ENCODE measurements at places on chromosomes 11 and 22.

DNA sequence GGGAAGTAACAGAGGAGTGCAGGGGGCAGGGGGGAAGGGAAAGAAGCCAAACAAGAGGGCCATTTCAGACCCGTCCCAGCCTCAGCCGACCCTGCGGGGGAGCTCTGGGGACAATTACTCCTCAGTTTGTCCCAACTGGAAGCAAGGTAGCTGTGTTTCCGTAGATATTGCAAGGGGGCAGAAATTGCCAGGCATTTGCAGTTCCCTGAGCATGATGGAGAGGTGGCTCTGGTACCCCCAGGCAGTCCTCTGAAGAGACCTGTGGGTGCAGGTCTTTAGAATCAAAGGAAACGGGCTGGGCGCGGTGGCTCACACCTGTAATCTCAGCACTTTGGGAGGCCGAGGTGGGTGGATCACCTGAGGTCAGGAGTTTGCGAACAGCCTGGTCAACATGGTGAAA lies 13.8 kb upstream of the JAM3 start:
- DNase-seq = no peak

DNA sequence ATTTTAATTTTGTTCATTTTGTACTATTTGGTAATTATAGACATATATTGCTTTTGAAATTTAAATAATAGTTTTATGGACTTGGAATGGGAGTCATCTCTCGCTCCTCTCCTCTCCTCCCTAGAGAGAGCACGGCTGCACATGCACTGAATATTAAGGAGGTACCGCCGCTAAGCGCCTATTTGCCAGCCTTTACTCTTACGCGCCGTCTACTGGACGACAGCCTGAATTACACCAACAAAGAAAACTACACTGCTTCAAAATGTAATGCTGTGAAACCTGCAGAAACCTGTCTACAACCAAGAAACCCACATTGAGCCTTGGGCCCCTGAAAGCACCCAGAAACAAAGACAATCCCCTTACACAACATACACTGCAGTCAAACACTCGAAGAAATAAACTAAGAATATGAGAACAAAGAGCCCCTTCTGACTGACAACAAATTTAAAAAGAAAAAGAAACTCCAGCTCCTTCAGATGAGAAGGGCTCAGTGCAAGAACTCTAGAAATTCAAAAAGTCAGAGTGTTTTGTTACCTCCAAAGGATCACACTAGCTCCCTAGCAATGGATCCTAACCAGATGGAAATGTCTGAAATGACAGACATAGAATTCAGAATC lies 737.2 kb downstream of the LRRC4C start:
- peak; percentile 6 for DNase-seq

- no peak for DNase-seq
These were observed 1282.9 kb downstream of the TBC1D22A start for GRCh38 chr22:48045369-48045768.

DNA sequence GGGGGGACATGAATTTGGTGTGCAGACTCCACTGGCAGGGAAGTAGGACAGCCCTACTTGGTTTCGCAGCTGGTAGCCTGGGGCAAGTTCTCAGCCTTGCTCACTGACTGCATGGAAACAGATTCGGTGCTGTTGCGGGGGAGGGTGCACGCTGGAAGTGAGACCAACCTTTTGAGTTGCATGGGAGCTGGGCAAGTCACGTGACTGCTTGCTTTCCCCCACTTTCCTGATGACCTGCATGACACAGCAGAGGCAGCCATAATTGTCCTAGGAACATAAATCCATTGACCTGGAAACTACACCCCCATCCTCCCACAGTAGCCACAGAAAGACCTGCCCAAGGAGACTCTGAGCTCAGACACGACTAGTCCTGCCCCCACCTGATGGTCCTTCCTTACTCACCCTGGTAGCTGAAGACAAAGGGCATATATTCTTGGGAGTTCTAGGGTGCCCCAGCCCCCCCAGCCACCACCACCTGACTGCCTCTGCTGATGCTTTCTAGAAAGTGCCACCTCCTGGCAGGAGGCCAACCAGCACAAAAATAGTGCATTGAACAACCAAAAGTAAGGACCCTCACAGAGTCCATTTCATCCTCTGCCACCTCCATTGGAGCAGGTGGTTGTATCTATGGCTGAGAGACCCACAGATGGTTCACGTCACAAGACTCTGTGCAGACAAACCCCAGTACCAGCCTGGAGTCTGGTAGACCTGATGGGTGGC lies 4.1 kb upstream of the HBG2 start:
- DNase-seq = no peak

DNA sequence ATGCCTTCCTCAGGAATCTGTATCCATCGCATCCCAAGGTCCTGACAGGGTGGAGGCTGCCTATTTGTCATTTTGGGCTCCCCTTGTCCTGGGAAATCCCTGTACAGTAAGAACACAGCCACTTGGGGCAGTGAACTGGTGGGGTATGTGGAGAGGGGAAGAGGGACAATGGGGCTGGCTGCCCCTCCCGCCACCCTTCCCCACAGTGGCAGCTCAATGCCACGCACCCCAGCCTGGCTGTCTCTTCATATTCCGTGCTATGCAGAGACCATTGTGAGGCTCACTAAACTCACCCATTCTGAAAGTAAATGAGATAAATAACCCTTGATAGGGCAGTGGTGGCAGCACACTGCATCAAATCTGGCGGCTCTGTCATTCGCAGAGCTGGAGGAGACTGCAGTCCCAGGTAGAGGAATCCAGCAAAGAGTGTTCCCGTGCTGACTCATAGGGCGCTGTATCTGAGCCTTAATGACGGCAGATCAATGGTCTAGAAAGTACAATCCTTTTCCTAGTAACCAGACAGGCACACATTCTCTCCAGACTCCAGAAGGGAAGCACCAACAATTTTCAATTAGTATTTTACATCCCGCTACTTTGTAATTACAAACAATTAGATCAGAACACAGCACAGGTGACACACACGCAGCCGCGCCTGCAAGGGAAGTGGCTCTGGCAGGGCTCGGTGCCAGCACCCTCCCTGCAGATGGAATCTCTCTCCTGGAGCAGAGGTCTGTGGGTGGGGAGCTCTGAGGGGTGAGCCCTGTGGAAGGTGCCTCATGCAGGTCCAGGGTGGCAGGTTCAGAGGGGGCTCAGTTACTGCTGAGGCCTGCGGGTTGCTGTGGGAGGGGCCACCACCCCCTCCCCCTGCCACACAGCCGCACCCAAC lies 167.9 kb upstream of the B3GAT1 start:
- no peak for DNase-seq

GRCh38 chr11:43921561-43922294 lies 20.7 kb upstream of the C11orf96 start:
- no peak for DNase-seq

- DNase-seq = no peak
These were observed 44.2 kb downstream of the FBXO7 start for GRCh38 chr22:32518848-32519247.

- DNase-seq = peak; percentile 26
These were observed 148.3 kb upstream of the POU2AF2 start for GRCh38 chr11:111097191-111097590.

- DNase-seq = no peak
These were observed 76.8 kb downstream of the JAM3 start for GRCh38 chr11:134145715-134146114.

DNA sequence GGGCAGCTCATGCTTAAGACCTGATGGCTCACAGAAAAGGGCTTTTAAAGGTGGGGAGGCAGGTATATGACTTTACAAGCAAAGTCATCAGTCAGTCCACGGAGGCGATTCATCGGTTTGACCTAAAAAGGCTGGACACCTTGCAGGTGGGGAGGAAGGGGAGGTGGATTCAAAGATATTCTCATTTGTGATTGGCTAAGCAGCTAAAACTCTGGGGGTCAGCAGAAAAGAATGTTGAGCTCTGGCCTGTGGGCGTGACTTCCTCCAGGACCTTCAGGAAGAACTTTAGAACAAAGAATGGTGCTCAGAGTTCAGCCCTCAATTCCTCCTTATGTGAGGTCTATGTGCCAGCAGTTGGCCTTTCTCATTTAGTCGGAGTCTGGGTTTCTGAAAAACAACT lies 78.3 kb upstream of the LMO1 start:
- no peak for DNase-seq

- no peak for DNase-seq
These were observed 41.9 kb upstream of the EMID1 start for GRCh38 chr22:29163808-29164207.

DNA sequence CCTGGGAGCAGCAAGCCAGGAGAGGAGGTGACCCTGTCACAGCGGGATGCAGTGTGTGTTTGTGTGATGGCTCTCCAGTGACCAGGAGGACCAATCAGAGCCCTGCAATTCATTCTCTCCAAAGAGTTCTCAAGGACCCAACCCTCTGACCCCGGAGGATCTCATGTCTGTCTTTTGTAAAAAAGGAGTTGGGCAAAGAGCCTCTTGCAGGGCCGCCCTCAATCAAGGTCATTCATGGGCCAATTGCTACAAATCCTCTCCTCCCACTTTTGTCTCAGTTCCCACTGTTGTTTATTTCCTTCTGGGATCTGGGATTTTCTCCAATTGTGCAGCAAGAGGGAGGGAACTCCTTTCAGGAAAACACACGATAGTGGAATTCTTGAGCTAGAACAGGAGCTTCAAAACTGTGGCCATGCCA lies 4.0 kb downstream of the TECTA start:
- no peak for DNase-seq

GRCh38 chr22:21687685-21688259 lies 22.0 kb downstream of the PPIL2 start:
- no peak for DNase-seq

- DNase-seq = peak; percentile 92
These were observed 89.1 kb downstream of the RPS6KA4 start for GRCh38 chr11:64447831-64448598.

GRCh38 chr11:16841481-16841880 lies 103.0 kb downstream of the C11orf58 start:
- DNase-seq = no peak

DNA sequence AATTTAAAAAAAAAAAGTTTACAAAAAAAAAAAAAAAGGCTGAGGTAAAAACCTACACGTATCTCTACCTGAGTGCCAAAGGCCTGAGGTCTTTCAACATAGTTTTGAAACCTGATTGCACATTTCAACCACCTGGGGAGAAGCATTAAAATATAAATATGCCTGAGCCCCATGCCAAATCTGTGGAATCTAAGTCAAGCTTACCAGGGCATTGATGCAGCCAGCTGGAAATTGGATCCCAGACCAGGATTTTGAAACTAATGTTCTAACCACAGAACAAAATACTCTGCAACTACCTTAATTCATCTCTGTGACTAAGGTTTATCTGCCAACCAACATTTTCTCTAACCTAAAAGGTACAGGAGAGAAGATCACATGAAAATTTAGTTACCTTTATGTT lies 38.8 kb upstream of the CHRNA10 start:
- DNase-seq = no peak

GRCh38 chr11:12177739-12178338 lies 67.4 kb downstream of the MICAL2 start:
- DNase-seq = peak; percentile 27

DNA sequence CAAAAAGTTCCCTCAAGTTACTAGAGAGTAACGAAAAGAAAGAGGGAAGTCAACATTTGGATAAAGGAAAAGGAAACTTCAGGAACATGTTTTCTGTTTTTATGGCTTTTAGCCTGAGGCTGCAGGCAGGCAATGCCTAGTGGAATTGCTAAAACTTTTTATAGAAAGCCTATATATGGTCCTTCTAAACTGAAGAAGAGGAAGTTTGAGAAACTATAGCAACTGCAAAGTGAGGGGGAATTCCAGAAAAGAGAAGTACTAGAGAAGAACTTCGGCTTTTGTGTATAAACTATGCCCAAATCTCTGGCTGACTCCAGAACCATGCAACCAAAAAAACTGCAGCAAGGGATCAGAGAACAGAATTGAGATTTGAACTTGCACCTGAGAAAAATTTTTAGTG lies 74.3 kb upstream of the ARHGAP42 start:
- peak; percentile 30 for DNase-seq

DNA sequence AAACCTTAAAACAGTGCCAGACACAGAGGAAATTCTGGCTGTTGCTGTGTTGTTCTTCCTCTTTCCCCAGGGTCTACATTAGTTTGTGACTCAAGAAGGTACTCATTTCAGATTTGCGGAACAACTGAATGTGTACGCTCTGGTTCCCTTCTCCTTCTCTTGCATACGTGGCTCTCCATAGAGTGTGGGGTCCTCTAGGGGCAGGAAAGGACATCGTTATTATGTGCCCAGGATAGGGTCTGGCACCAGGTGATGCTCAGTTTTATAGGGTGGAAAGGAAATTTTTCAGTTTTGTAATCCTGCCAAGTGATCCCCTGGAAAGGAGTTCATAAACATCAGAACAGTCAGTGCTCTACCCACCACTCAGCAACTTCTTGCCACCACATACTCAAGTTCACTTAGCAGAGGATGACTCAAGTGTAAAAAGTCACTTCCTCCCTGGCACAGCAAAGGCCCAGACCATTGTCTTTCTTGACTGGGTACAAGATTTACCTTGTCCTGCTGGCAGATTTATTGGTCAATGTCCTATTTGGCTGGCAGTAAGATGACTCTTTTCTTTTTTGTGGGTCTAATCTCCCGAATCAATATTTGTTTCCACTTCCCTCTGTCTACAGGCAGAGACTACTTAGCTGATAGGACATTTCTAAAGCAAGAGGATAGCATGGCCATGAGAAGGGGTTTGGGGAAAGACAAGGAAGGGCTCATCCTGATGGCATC lies 246.0 kb upstream of the TENM4 start:
- DNase-seq = no peak

- DNase-seq = no peak
These were observed 372.9 kb downstream of the BRD1 start for GRCh38 chr22:49454726-49455125.

DNA sequence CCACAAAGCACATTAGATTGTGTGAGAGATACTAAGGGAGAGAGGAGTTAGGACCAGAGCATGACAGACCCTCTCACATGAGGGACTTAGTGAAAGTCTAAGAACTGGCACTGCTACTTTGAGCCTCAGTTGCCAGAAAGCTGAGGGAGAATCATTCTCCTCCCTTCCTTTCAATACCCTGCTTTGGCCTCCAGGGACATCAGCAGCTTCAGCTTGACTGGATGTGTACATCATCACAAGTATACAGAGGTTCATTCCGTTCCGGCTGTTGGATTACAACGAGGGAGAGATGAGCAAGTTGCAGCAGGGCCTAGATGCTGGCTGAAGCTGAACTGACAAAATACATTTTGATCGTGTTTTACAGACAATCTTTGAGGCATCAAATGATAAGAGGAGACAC lies 15.7 kb upstream of the ANO5 start:
- DNase-seq = no peak

- DNase-seq = peak; percentile 9
These were observed 14.0 kb downstream of the CAPN5 start for GRCh38 chr11:77080643-77081210.

- no peak for DNase-seq
These were observed 60.9 kb upstream of the EIF3D start for GRCh38 chr22:36589856-36590255.

Measured in inflammatory macrophage treated with lipopolysaccharide for 4 hours (primary cell).